ENCODE measurements at places on chromosomes 2 and 18.

GRCh38 chr2:97741251-97741650 lies 27.9 kb downstream of the ZAP70 start:
- DNase-seq = no peak

DNA sequence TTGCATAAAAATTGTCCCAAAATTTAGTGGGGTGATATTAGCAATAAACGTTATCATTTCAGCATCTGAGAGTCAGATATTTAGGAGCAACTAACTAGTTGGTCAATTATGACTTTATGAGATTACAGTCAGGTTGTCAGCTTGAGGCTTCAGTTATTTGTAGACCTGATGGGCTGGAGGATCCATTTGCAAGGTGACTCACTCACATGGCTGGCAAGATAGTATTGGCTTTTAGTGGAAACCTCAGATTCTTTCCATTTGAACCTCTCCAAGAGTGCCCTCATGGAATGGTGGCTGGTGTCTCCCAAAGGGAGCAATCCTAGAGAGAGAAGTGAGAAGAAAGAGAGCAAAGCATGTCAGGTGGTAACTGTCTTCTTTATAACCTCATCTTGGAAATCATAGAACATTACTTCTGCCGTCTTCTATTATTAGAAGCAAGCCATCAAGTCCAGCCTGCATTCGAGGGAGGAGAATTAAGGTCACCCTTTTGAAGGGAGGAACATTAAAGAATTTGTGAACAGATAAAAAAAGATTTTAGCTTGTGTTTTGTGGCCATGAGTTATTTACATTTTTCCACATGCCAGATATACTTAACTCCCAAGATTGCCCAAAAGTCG lies 92.5 kb downstream of the HAUS1 start:
- no peak for DNase-seq

GRCh38 chr2:129901754-129902415 lies 77.6 kb upstream of the RAB6C start:
- no peak for DNase-seq

GRCh38 chr2:71826826-71827523 lies 320.7 kb downstream of the CYP26B1 start:
- no peak for DNase-seq

GRCh38 chr18:47248115-47248603 lies 3.3 kb downstream of the SKOR2 start:
- DNase-seq = no peak

DNA sequence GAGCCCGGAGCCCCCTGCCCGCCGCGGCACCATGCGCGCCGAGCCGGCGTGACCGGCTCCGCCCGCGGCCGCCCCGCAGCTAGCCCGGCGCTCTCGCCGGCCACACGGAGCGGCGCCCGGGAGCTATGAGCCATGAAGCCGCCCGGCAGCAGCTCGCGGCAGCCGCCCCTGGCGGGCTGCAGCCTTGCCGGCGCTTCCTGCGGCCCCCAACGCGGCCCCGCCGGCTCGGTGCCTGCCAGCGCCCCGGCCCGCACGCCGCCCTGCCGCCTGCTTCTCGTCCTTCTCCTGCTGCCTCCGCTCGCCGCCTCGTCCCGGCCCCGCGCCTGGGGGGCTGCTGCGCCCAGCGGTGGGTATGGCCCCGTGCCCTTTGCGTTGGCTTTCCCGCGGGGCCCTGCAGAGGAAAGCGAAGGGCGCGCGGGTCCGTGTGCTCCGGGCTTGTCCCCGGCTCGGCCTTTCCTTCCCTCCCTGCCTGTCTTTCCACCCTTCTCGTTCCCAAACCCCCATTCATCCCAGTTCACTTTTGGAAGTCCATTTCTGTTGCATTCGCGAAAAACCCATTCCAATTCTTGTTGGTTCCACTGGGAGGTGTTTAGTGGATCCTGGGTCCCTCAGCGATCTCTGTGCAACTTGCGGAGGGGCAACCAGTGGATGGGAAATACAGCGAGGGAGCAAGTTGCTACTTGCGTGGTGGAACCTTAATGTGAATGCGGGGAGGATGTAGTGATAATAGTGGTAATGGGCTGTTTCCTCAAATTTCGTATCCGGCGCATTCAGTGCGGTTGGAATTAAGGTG lies 599 bp downstream of the ADAM23 start:
- DNase-seq = no peak

DNA sequence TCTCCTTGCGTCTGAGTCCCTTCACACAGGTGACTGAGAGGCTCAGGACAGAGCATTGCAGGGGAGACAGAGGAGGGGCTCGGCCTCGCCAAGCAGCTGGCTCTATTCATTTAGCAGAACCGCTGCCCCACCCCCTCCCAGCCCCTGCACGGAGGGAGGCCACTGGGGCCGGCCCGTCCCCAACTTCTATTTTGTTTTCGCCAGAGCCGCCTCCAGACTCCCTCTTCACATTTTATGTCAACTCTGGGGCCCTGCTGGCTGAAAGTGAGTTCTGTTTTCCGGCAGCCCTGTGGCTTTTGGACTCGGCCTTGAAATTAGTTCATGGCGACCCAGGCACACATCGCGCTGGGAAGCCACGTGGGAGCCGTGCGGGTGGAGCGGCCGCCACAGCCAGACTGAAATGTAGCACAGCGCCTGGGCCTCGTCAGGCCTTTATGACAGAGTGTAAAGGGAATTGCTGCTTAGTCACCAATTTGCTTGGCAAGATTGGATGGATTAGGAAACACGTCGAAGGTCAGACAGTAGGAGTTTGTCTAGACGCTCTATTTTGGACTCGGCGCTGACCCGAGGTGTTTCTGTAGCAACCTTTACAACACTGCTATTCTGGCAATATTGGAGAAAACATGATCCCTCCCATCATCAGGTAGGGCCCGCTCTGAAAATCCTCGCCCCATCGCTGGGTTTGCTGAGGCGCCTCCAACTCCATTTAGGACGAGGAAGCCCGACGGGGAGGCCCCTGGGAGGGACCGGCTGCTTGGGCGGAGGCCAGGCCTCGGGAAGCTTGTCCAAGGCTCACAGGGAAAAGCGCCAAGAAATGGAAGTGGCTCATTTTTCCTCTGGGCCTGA lies 90.7 kb upstream of the CTDP1 start:
- no peak for DNase-seq
